ENCODE measurements at places on chromosomes 3 and 15.

GRCh38 chr3:11312166-11312565, 40.0 kb downstream of the ATG7 start:
- DNase-seq: no peak

- peak; percentile 58 for DNase-seq
These were observed 108.1 kb downstream of the KLF13 start for GRCh38 chr15:31434588-31435260.

GRCh38 chr3:185365291-185366073, 2.5 kb downstream of the MAP3K13 start:
- no peak for DNase-seq

DNA sequence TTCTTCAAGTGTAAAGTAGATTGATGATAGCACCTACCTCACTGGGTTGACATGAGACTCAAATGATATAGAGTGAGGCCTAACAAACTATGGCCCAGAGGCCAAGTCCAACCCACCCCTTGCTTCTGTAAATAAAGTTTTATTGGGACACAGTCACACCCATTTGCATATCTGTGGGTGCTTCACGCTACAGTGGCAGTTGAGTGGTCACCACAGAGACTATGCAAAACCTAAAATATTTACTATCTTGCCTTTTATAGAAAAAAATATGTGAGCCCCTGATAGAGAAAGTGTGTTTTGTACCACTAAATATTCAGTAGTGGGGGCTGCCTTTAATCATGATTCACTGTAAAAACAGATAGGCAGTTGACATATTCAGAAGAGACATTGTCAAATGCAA, 38.0 kb downstream of the ACAN start:
- DNase-seq: no peak

- no peak for DNase-seq
These were observed 843.9 kb upstream of the DPPA4 start for GRCh38 chr3:110181226-110181625.

GRCh38 chr15:68994981-68995761, 19.3 kb upstream of the NOX5 start:
- no peak for DNase-seq

DNA sequence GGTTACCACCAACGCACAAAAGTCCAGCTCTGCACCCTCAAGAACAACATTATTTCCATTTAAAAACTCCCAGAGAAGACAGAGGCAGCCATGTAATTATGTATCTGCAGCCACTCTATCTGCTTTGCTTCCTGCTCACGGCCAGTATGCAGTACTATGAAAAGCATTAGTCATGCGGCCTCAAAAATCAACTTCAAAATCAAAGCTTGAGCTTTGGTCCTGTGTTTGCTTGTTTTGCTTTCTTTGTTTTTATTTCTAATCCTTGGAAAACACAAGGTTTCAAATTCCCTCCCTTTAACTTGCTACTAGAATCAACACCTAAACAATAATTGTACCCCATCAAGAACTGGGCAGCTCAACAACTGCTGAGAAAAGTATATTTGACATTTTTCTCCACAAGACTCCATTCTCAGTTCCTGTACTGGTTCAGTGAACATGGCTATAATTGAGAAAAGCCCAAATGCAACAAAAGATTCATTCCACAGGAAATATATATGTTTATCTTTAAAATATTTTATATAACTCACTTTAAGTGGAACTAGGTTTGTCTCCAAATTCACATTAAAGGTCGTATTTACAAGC, 37.6 kb downstream of the GBE1 start:
- DNase-seq: no peak

GRCh38 chr15:60936186-60936585, 292.9 kb downstream of the RORA start:
- DNase-seq: no peak

DNA sequence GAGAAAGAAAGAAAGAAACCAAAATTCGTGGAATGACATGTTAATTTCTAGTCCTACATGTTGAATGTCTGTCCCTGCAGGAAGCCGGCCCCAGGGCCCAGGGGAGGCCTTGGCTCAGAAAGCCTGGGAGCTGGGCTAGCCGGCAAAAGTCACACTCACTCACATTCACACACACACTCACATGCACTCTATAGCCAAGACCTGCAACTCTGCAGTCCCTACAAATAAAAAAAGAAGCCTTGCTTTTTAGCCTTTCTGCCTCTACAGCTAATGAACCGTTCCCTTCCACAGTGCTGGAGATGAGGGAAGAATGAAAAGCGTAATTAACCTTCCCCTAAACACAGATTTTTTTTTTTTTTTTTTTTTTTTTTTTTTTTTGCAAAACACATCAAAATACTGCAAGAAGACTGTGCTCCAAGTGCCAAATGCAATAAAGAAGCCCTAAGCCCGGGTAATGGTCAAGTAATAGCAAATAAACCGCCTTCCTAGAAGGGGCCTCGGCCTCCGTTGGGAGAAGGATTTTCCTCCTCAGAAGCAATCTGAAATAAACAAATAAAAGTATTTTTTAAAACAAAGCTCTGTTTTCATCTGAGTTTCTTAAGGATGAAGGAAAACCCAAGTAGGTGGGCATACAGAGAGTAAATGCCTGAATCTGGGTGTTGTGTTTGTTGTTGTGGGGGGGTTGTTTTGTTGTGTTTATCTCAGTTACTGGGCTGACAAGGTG, 4.3 kb downstream of the MECOM start:
- no peak for DNase-seq

- no peak for DNase-seq
These were observed 2.2 kb upstream of the CD276 start for GRCh38 chr15:73681856-73682599.

DNA sequence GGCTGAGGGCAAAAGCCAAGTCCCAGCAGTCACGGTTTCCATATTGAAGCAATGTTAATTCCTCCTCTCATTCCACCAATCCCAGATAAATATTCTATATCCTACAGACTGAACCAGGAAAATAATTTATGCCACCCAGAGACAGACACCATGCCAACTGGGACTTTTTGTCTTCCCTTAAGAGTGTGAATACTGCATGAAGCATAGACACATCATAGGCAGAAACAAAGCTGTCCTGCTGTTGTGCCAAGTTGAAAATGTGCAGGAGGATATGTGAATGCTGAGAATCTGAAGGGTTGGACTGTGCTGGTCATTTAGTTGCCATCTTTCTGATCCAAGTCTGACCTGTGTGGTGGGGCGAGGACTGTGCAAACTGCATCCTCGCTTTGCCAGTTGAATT, 37.7 kb downstream of the RFTN1 start:
- DNase-seq: no peak

GRCh38 chr3:188574885-188575284, 420.9 kb downstream of the LPP start:
- no peak for DNase-seq

- DNase-seq: no peak
These were observed 175.5 kb upstream of the CD96 start for GRCh38 chr3:111366515-111366914.

DNA sequence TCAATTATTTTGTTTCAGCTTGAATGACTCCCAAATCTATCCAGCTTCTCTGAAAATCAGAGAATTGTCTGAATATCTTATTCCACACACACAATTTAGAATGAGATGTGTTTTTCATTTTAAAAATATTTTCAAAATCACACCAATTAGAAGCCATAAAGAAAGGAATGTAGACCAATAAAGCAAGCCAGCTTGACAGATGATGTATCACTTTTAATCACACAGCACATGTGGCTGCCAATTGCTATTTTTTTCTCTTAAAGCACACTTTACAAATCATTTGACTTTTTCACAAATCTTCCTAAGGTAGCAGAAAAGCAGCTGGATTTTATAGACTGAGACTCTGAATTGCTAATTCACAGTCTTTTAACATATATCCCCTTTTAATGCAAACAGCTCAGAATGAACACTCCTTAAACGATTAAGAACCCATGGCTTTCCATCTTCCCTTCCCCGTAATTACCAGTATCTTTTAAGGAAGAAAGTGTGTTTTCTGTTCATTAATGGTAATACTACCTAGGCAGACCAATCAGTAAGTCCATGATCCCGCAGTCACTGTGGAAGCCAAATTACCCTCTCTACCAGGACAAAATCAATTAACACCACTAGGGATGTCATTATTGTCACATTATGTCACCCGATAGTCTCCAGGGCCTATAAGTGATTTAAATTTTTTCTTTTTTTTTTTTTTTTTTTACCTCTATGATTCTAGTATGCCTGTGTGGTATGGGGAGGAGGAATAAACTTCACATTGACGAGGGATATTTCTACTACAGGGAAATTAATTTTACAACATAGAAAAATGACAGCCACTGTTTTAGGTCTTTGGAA, 250.0 kb upstream of the VEPH1 start:
- no peak for DNase-seq
